ENCODE measurements at places on chromosomes 13 and 19.

DNA sequence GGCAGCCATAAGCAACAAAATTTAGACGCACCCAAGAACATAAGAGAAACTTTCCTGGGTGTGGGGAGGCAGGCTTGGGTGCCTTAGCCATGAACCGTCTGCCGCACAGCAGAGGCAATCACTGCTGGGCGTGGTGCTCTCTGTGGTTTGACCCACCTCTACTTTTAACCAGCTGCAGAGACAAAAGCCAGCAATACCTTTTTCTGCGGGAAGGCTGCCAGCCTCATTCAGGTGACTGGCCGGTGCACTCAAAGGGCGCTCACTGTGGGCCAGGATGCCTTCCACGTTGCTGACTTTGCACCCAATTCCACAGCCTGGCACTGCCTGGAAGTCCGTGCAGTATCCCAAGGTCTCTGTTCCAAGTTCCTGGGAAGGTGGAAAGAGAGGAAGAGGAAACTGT, 69.1 kb downstream of the ATP7B start:
- DNase-seq: no peak

GRCh38 chr19:11704626-11705025, 34.1 kb downstream of the ZNF823 start:
- DNase-seq: no peak

- peak; percentile 0 for DNase-seq
These were observed 104.7 kb upstream of the FREM2 start for GRCh38 chr13:38582133-38582532.

DNA sequence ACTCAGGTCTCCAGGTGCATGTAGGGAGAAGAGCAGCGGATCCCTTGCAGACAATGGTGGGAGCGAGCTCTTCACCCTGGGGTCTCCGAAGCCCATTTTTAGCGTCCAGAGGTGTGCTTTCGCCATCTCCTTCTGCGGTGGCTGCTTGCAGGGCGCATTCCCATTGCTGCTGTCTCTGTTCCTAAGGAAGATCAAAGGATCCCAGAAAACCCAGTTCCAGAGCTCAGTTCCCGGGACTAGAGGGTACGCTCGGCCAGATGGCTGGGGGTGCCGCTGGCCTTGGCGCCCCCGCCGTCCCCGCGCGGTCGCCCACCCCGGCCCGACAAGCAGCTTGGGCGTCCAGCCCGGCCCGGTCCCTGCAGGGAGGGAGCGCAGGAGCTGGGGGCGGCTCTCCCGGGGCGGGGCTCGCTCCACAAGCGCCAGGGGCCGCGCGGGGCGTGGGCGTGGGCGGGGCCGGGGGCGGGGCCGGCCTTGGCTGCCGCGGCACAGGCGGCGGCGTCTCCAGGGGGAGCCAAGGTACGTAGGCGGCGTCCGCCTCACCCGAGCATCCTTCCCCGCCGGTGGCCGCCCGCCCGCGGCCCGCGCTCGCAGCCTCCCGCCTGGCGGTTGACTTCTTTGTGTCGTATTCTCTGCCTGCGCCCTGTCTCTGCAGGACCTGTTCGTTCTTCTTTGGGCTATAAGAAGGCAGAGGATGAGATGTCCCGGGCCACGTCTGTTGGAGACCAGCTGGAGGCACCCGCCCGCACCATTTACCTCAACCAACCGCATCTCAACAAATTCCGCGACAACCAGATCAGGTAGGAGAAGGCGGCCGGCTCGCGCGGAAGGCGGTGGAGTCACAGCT, 96.8 kb downstream of the ATP8A2 start:
- no peak for DNase-seq

GRCh38 chr13:19845758-19846157, 17.7 kb downstream of the ZMYM5 start:
- no peak for DNase-seq

DNA sequence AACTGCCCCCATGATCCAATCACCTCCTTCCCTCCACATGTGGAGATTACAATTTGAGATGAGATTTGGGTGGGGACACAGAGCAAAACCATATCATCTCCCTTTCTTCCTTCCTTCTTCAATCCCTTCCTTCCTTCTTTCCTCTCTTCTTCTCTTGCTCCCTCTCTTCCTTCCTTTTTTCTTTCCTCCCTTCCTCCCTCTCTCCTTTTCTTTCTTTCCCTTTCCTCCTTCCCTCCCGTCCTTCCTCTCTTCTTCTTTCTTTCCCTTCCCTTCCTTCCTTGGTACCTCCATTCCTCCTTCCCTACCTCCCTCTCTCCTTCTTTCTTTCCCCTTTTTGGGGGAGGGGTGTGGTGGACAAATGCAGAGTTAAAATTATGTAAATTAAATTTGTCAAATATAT, 145.1 kb downstream of the TSHZ3 start:
- DNase-seq: no peak

GRCh38 chr19:35904311-35905068, 2.2 kb downstream of the HCST start:
- no peak for DNase-seq
